ENCODE measurements at places on chromosomes 4 and X.

DNA sequence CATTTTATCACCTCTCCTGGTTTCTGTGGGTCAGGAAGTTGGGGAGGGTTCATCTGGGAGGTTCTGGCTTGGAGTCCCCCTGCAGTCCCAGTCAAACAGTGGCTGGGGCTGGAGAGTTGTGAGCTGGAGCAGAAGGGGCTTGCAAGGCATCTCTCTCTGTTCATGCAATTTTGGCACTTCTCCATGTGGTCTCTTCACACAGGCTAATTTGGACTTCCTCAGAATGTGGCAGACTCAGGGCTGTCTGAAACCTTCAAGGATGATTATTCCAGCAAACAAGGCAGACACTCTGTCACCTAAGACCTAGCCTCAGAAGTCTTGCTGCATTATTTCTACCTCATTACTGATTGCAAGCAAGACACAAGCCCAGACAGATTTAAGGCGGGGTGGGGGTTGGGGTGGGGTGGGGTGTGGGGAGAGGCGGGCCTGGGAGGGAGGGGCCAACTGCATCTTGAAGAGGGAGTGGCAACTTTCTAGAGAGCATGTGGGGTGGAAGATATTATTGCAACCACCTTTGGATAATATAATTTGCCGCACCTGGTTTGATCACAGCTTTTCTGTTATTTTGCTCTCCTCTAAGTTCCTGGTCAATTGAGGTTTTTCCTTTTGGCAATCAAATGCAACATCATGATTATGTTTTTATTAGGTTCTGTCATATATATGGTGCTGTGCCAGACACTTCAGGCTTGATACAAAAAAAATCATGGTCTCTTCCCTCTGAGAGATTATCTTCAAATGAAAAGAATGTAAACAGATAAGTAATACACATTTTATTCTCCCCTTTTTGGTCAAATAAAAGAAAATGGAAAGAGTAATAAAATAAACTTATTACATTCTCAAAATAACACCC, 799.5 kb downstream of the RPA4 start:
- no peaks in the 10 kb centered on the region for H3K36me3 ChIP-seq
- H3K4me1 ChIP-seq: no peaks in the 10 kb centered on the region
- no peak for DNase-seq
- no peak overlapping the region for H3K27ac ChIP-seq

DNA sequence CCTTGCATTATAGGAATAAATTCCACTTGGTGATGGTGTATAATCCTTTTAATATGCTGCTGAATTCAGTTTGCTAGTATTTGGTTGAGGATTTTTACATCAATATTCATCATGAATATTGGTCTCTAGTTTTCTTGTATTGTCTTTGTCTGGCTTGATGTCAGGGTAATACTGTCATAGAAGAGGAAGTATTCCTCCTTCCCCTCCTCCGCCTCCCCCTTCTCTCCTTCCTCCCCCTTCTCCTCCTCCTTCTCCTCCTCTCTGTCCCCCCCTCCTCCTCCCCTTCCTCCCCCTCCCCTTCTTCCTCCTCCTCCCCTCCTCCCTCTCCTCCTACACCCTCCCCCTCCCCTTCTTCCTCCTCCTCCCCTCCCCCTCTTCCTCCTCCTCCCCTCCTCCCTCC, 65.8 kb downstream of the RGS12 start:
- no peaks in the 10 kb centered on the region for H3K36me3 ChIP-seq
- no peak overlapping the region for H3K27ac ChIP-seq
- H3K27me3 ChIP-seq: no peaks in the 10 kb centered on the region
- H3K4me1 ChIP-seq: no peaks in the 10 kb centered on the region

DNA sequence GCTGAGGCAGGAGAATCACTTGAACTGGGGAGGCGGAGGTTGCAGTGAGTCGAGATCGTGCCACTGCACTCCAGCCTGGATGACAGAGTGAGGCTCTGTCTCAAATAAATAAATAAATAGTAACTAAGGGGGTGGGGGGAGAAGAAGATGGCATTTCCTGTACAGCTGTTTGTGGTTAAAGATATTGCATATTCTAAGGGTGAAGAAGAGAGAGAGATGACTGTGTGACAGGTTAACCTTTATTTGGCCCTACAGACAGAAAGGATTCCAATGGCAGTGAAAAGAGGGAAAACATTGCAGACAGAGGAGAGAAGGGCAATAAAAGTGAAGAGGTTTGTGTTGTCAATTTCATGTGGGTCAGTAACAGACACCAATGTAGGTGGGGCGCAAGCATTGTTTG, 9.4 kb downstream of the TASL start:
- H3K27me3 ChIP-seq: no peaks in the 10 kb centered on the region
- H3K4me1 ChIP-seq: no peaks in the 10 kb centered on the region
- no peak for DNase-seq
- H3K4me3 ChIP-seq: no peak overlapping the region
- H3K36me3 ChIP-seq: no peaks in the 10 kb centered on the region

DNA sequence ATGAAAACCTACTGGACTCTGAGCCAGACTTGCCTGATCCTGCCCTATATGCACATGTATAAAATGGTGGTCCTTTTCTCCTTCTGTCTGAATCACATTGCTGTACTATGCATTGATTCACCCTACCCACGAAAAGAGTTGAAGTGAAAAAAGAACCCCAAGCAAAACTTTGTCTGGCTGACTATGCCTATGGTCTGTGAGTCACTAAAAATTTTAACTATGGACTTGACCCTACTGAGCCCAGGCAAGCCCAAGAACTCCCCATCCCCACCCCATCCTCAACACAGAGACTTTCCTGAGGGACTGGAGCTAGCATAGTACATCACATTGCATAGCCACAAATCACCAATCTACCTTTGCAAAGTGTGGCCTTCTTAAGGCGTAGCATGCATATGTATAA, 116.6 kb upstream of the TENM3 start:
- H3K4me3 ChIP-seq: no peak overlapping the region
- H3K27me3 ChIP-seq: no peaks in the 10 kb centered on the region
- H3K27ac ChIP-seq: no peak overlapping the region
- H3K4me1 ChIP-seq: no peaks in the 10 kb centered on the region
- no peak for DNase-seq

GRCh38 chr4:7244331-7244665, 52.0 kb downstream of the SORCS2 start:
- no peaks in the 10 kb centered on the region for H3K27me3 ChIP-seq
- no peak overlapping the region for H3K27ac ChIP-seq
- H3K36me3 ChIP-seq: no peaks in the 10 kb centered on the region

DNA sequence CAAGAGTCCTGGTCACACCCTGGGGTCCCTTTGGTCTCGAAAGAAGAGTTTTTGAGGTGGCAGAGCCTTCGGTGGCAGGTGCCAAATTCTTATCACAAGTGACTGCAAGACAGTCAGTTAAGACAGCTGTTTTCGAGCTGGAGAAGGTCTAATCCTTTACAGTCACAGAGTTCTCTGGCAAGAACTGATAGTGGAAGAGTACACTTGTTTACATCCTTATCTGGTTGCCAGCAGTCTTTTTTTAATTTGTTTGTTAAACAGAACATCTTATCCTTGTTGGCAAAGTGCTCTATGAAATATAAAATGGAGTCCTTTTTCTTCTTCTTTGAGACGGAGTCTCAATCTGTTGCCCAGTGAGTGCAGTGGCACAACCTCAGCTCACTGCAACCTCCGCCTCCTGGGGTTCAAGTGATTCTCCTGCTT, 50.4 kb upstream of the ELOVL6 start:
- H3K4me3 ChIP-seq: no peak overlapping the region
- H3K36me3 ChIP-seq: no peaks in the 10 kb centered on the region
- H3K4me1 ChIP-seq: no peaks in the 10 kb centered on the region

DNA sequence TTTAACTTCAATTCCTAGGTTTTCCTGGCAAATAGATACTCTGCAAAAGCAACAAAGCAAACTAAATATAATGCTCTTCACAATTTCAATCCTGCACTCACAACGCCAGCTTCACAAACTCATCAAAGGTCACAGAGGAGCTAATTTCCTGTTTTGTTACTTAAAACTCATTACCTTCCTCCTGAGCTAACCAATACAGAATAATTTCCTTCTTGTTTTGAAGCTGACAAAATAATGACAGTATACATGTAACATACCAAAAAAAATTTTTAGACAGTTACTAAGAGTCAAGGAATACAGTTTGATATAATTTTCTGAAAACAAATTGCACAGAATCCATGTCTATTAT, 17.9 kb downstream of the CNOT6L start:
- no peaks in the 10 kb centered on the region for H3K4me1 ChIP-seq
- H3K27me3 ChIP-seq: no peaks in the 10 kb centered on the region
- DNase-seq: no peak
- H3K36me3 ChIP-seq: no peaks in the 10 kb centered on the region

GRCh38 chr4:149885896-149886295, 70.3 kb upstream of the IQCM start:
- no peak overlapping the region for H3K4me3 ChIP-seq
- no peaks in the 10 kb centered on the region for H3K4me1 ChIP-seq
- no peaks in the 10 kb centered on the region for H3K27me3 ChIP-seq
- no peak overlapping the region for H3K27ac ChIP-seq
- no peak for DNase-seq
- no peaks in the 10 kb centered on the region for H3K36me3 ChIP-seq

DNA sequence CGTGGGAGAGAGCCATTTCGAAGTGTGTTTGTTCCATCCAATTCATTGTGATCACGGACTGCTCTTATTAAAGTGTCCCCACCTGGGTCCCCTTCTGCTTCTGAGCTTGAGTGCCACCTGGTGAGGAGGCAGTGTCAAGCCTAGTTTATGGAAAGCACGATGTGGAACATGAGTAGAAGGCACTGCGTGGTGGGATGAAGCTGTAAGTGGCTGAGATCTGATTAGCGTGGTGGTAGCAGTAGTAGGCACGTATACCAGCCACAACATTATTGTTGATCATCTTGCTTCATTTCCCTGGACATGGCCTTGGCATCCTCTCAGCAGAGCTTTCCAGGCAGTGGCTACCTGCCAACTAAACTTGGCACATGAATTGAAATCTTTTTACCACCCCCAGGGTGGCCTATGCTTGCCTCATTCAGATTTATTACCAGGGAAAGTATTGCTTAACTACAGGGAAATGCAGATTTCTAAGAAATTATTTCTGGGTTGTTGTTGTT, 46.4 kb downstream of the GPAT3 start:
- no peaks in the 10 kb centered on the region for H3K27me3 ChIP-seq
- H3K27ac ChIP-seq: no peak overlapping the region
- no peaks in the 10 kb centered on the region for H3K4me1 ChIP-seq
- DNase-seq: peak; percentile 58
- no peak overlapping the region for H3K4me3 ChIP-seq

GRCh38 chr4:61359301-61359700, 159.2 kb downstream of the ADGRL3 start:
- no peak overlapping the region for H3K4me3 ChIP-seq
- no peaks in the 10 kb centered on the region for H3K27me3 ChIP-seq
- no peaks in the 10 kb centered on the region for H3K4me1 ChIP-seq
- H3K27ac ChIP-seq: no peak overlapping the region
- no peaks in the 10 kb centered on the region for H3K36me3 ChIP-seq

DNA sequence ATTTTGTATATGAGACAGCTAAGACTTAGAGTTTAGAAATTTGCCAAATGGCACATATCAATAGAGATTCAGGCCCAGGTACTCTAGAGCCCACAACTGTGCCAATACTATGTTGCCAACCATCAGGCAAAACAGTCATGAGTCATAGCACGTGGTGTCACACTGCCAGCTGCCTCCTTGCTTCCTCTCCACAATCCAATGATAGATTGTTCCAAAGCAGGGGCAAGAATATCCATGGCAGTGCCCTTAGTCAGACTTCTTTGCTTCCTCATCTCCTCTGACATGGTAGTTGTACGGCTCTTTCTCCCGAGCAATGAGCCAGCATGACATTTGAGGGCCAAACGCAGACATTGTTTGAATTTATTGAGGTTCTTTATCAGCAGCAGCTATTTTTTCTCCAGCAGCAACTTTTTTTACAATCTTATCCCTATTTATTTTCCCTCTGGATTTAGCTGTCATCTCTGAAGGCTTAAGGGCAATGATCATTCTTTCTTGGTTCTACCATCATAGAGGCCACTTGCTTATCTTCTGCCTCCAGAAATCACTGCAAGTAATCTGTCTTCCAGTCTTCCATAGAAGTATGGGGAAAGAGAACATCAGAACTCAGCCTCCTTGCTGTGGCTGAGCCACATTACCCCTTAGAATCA, 169.7 kb downstream of the COL4A6 start:
- H3K27me3 ChIP-seq: no peaks in the 10 kb centered on the region
- no peaks in the 10 kb centered on the region for H3K36me3 ChIP-seq
- H3K27ac ChIP-seq: no peak overlapping the region
- DNase-seq: no peak
- no peak overlapping the region for H3K4me3 ChIP-seq
- no peaks in the 10 kb centered on the region for H3K4me1 ChIP-seq

GRCh38 chr4:6113641-6114040, 86.7 kb downstream of the JAKMIP1 start:
- H3K27me3 ChIP-seq: no peaks in the 10 kb centered on the region
- no peak for DNase-seq
- H3K27ac ChIP-seq: no peak overlapping the region
- H3K4me3 ChIP-seq: no peak overlapping the region
- no peaks in the 10 kb centered on the region for H3K36me3 ChIP-seq
- H3K4me1 ChIP-seq: no peaks in the 10 kb centered on the region

GRCh38 chrX:133645256-133645655, 230.0 kb upstream of the GPC4 start:
- H3K4me3 ChIP-seq: no peak overlapping the region
- H3K27me3 ChIP-seq: no peaks in the 10 kb centered on the region

DNA sequence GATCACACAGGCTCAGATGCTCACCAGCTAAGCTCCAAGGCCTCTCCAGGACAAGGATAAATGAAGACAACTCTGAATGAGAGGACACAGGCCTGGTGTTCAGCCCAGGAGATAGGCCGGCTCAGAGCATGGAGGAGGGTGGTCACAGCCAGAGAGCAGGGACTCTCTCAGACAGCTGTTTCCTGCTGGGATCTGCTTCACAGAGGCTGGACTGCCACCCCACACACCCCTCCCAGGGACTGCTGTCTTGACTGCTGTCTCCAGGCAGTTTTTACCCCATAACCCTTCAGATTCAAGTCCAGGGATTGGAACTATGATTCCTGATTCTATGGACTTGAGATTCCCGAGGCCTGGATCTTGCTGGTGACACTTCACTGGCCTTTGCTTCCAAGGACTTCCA, 89.0 kb downstream of the SMIM20 start:
- H3K4me3 ChIP-seq: no peak overlapping the region
- H3K27me3 ChIP-seq: no peaks in the 10 kb centered on the region
- no peak overlapping the region for H3K27ac ChIP-seq
- no peaks in the 10 kb centered on the region for H3K36me3 ChIP-seq

DNA sequence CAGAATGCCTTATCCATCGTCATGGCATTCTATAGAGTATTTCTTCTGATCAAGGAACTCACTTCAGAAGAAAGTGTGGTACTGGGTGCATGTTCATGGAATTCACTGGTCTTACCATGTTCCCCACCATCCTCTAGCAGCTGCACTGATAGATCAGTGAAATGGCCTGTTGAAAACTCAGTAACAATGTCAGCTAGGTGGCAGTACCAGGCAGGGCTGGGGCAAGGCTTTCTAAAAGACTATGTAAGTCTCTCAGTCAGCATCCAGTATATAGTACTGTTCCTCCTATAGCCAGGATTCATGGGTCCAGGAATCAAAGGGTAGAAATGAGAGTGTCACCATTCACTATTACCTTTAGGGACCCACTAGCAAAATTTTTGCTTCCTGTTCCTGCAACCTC, 15.8 kb upstream of the LDB2 start:
- H3K4me1 ChIP-seq: no peaks in the 10 kb centered on the region
- no peak for DNase-seq
- H3K36me3 ChIP-seq: no peaks in the 10 kb centered on the region
- H3K27me3 ChIP-seq: no peaks in the 10 kb centered on the region
- no peak overlapping the region for H3K4me3 ChIP-seq

GRCh38 chrX:42149765-42150164, 226.4 kb upstream of the CASK start:
- DNase-seq: no peak
- no peaks in the 10 kb centered on the region for H3K27me3 ChIP-seq
- no peaks in the 10 kb centered on the region for H3K4me1 ChIP-seq
- no peak overlapping the region for H3K27ac ChIP-seq
- no peaks in the 10 kb centered on the region for H3K36me3 ChIP-seq
